ENCODE measurements at places on chromosomes 12 and 14.

- no peak for DNase-seq
Observed at GRCh38 chr14:64926398-64926995, 12.2 kb downstream of the CHURC1 start.

DNA sequence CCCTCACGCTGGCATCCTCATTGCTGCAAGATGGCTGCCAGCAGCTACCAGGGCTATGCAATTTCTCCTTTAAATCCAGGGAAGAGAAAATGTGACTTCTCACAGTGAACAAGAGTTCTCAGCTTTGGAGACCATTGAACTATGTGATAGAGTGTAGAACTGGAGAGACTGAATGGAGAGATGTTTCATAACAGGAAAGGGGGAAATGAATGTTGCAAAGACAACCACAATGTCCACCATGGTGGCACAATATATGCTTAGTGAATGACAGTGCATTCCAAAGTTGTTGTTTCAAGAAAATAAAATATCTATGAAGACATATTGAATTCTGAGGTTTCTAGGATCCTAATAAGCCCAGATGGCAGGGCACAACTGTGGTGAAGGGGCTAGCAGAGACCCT, 13.2 kb upstream of the COCH start:
- no peak for DNase-seq

- no peak for DNase-seq
Observed at GRCh38 chr12:126027825-126028224, 962.6 kb downstream of the AACS start.

- DNase-seq, result no peak
Observed at GRCh38 chr14:84874436-84874835, 655.5 kb upstream of the FLRT2 start.

GRCh38 chr14:54715239-54715638, 148.3 kb downstream of the SAMD4A start:
- no peak for DNase-seq

GRCh38 chr14:20614038-20614840, 23.1 kb upstream of the RNASE12 start:
- peak; percentile 50 for DNase-seq

All from nephron progenitor cell (in vitro differentiated cells).